ENCODE measurements at places on chromosomes 12 and 14.

GRCh38 chr14:100468557-100468956 is 118.7 kb downstream of the BEGAIN start:
- no peak for DNase-seq

- DNase-seq: peak; percentile 17
These were observed 35.4 kb upstream of the SPPL3 start for GRCh38 chr12:120939523-120939922.

GRCh38 chr14:55052269-55052930 is 953 bp downstream of the MAPK1IP1L start:
- DNase-seq: no peak

DNA sequence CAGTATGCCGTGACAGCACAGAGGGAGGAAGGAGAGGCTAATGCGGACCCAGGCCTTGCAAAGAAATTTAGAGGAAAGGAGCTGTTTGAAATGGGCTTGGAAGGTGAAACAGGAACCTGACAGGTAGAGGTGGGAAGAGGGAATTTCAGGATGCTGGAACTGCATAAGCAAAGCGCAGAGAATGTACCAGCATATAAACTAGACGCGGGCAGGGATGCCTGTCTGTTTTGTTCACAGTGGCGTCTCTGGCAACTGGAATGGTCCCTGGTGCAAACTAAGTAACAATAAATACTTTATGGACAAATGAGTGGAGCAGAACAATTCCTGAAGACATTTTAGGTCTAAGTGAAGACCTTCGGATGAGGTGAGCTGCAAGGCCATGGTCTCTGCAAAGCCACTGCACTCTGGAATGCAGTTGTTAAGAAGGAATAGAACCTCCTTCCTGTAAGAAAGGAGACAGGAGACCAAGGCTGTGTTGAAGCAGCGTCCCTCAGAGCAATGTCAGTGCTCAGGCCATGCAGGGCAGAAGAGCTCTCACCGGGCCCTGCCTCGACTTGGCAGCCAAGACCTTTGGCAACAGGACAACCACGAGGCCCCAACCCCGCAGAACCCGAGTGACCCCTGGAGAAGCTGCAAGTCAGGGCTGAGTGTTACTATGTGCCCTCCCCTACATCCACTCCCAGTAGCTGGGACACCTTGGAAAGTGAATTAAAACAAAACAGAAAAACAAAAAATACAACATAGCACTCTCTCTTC is 42.8 kb downstream of the PITPNM2 start:
- DNase-seq: no peak

GRCh38 chr12:118409834-118410233 is 33.5 kb downstream of the SUDS3 start:
- DNase-seq: no peak

DNA sequence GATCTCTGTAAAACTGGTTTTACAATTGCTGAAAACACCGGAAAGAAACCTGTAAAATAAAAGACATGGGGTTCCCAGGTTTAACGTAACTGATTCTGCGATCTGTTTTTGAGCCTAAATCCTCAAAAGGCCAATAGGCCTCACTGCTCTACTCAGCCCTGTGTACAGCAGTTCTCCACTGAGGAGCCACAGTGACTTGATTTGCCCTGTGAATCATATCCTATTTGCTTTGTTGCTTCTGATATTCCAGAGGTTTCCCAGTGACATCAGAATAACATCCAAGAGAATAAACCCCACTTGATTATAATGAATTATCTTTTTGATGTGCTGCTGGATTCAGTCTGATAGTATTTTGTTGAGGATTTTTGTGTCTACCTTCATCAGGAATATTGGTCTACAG is 27.5 kb downstream of the MDM1 start:
- DNase-seq: no peak

Measured in posterior cingulate gyrus (tissue), 11 donors.